HuH-7.5 (cell line): ENCODE measurements at places on chromosomes 2 and 18.

DNA sequence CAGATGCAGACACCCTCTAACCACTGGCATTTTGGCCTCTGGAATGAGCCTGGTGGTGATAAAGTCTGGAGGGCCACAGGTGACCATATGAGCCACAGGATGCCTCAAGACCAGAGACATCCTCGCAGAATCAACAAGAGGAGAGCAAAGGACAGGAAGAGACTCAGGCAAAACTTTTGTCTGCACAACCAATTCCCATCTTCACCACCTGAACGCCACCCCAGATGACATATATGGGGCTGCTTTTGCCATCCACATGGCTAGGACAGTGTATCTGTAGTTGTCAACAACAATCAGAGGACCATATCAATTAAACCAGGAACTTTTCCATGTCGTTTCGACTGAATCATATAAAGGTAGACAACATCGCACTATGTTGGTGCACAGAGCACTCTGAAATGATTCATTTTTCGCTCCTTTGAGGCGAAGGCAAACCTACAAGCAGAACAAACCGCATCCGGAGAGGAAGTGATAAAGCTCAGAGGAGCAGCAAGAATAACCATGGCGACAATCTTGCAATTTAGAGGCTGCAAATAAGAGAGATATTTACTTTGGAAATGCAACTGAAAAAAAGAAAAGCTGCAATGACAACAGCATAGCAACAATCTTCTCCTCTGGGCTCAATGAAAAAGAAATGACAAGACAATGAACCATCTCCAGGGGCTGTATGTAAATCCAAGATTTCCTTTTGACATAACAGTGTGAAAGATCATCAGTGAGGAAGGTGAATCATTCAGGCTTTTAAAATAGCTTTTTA, 204.5 kb downstream of the ARL4C start:
- DNase-seq = no peak

DNA sequence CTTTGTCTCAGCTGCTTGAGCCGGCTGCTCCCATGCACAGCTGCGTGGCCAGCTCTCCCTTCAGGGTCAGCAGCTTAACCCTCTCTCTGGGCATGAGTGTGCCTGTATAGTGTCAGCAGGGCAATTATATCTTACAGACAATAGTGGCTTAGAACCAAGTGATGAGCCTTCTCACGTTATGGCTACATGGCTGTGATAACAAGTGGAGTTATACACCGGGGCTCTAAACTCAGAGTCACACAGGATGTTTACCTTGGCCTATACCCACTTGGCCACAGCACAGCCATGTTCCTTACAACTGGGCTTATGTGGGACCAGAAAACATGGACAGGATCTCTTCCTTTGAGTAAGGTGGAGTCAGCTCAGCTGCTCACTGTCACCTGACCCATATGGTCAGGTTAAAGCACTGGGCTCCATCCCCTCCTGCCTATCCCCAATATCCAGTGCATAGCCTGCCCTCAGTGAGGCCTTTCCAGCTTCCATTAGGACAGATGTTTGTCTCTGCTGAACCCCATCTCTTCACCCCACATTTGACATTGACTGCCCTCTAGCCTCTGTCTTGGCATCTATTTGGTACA, 294.2 kb upstream of the NCKAP5 start:
- DNase-seq = no peak

DNA sequence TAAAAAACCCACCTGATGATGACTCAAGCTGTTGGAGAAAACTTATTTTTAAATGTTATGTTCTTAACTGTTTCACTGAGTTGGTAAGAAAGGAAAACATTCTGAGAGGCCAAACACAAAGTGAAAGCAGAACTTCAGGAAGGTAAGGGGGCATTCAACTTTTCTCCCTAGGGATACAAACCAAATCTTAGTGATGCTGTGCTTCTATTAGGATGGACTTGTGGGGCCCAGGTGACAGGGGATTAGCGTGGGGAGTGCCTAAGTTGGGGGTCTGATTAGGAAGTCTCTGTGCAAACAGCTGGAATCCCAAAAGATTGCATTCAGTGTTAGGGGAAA, 18.5 kb downstream of the PDCL3 start:
- DNase-seq = no peak

DNA sequence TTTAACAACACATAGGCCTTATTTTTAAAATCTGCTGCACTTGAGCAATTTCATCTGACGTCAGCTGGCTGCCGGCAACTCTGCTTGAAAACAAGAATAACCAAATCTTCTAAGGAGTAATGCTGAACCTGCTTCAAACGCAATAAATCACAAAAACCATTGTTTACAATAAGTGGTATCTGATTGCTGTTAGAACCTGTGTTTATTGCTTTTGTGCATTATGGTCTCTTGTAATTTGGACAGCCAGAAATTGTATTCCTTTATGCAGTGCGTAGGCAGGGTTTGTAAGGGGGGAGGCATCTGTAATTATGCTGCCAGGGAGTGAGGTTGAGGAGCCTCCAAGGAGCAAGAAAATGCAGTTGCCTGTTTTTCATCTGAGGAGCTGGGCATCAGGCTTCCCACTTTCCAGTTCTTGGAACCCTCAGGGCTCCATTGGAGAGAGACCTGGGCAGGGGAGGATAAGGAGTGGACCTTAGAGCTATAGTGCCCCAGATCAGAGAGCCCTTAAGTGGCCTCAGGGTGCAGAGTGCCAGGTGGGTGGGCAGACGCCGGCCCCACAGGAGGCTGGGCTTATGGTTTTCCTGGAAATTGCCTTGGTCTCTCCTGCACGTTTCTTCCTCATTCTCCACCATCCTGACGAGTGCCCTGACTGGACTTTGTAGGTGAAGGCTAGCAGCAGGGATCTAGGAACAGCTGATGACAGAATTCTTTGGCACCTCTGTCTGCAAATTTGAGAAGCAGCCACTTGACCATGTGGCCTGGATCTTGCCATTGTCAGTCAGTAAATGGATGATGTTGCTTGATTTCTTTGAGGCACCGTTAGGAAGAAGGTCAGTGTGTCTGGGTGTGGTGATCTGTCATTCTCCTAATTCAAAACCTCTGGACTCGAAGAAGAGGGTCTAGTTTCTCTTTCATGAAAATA, 129.2 kb downstream of the KLHL29 start:
- no peak for DNase-seq

GRCh38 chr2:4930704-4931103, 761.5 kb upstream of the SOX11 start:
- no peak for DNase-seq

DNA sequence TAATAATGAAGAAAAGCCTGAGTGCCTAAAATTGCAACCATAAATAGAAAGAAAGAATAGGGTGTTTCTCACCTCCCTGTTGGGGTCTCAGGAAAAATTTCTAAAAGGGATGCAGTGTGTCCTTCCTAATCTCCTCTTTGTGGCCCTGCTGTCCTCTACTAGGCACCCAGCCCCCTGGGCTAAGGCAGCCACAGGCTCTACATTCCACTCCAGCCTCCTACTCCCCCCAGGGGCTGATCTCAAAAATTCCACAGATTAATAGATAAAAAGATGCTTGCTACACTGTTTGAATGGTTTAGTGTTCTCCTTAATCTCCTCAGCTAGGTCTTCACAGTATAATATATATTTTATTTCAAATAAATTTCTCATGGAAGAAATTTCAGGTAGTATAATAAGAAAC, 17.6 kb downstream of the SATB2 start:
- DNase-seq = no peak

GRCh38 chr2:224944707-224945547, 97.3 kb downstream of the DOCK10 start:
- DNase-seq = no peak

DNA sequence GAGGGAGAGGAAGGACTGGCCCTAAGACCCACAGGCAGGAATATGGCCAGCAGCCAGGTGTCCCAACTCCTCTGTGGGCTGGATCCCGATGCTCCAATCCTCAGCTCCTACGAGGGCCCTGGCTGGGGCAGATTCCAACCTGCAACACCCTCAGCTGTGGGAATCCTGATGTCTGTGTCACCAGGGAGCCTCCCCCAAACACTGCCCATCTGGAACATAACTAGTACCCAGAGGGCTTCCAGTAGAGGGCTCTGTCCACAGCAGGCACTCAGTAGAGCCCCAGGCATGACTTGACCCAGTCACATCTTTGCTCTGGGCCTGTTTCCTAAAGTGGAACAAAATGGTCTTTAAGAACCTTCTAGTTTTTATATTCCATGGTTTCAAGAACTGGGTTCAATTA, 20.6 kb upstream of the LOXHD1 start:
- DNase-seq = no peak

GRCh38 chr2:238791354-238791753, 56.5 kb upstream of the TWIST2 start:
- DNase-seq = no peak
